Activated T-helper 2 cell treated with anti-CD3 and anti-CD28 coated beads, Interferon-gamma antibody, Interleukin-2, Interleukin-4, amounts not matched to agents 10 μg/mL and 5 μg/mL and 100 μg/mL, durations not matched to agents 14 hours and 24 hours and 36 hours (primary cell): ENCODE measurements at places on chromosomes 4 and X.
A peak's percentile ranks its signal among the peaks of the same experiment; 100 is the strongest.

- no peak for DNase-seq
Observed at GRCh38 chr4:159003420-159004253, 99.2 kb upstream of the RAPGEF2 start.

DNA sequence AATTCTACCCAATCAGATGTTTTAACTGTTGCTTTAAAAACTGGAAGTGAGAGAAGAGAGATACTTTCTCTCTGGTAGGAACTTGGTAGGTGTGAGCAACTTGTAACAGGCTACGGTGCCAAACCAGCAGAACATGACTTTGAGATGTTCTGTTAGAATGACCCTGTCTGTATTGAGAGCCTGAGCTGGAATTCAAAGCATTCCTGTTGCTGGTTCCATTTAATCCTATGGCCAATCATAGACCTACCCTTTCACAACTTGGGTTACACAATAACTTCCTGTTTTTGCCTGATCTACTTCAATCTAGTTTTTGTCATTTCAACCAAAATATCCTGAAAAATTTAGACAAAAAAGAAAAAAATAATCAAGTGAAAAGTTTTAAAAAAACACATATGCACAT lies 1.7 kb upstream of the PRRG1 start:
- DNase-seq: no peak

- DNase-seq: no peak
Observed at GRCh38 chr4:39942507-39942906, 35.2 kb downstream of the PDS5A start.

GRCh38 chr4:101244349-101244748 lies 103.0 kb downstream of the PPP3CA start:
- no peak for DNase-seq

- no peak for DNase-seq
Observed at GRCh38 chr4:80709082-80709869, 321.2 kb upstream of the BMP3 start.

GRCh38 chr4:28879178-28879577 lies 1841.0 kb upstream of the PCDH7 start:
- DNase-seq: no peak

GRCh38 chrX:10744007-10744406 lies 123.6 kb upstream of the MID1 start:
- no peak for DNase-seq

GRCh38 chrX:125306335-125306866 lies 13.3 kb upstream of the TEX13C start:
- no peak for DNase-seq

DNA sequence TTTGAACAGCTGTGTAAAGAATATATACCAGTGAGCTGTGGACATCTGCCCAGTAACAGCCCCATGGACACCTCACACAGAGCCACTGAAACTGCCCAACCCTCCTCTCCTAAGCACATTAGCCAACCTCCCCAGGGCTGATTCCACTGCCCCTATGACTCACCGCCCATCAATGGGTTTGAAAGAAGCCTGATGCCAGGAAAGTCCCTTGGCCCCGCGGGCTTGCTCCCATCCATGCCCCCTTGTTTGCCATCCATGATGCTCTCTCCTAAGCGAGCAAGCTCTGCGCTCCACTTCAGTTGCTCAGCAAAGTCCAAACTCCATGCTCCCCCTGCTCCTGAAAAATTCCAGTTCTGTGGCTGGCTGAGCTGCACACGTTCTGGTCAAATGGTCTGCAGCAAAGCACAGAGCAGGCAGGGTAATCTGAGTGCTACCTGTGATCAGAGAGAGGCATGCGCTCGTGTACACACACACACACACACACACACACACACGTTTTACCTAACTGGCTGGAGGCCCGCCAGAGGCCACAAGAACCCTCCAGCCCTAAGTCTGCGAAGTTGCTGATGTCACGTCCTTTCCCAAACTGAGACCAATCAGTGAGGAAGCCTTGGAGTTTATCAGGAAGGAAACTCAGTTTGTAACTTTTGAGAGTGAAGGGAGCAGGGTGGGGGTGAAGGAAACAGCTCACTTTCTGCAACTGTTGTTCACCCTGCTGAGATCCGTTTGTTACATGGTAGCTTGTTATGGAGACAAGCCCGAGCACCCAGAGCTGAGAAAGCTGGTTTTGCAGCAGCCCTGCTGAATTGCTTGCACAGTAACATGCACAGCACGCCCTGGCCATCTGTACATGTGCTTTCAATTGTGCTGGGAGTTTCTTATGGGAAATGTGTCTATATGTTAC lies at the start of gene ASB9:
ASB9 (minus strand) TSS at position 466 of the 904 bp plus-strand sequence; CDS start at position 257, 209 bp downstream.
- DNase-seq: no peak

DNA sequence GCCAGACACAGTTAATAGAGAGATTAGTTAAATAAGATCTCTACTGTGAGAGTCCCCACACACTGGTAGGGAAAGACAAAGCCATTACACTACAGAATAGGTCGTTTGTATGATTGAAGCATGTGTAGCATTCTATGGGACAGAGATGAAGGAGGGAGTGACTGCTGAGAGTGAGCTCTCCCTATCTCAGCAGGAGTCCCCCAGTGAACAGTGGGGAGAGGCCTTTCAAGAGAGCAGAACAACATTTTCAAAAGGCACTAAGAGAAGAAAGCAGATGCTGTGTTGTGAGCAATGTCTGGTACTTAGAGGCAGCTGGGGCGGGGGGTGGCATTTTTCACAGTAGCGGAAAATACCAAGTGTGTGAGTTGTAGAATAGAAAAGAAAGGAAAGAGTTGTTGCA lies 413.6 kb downstream of the AFF2 start:
- DNase-seq: no peak

DNA sequence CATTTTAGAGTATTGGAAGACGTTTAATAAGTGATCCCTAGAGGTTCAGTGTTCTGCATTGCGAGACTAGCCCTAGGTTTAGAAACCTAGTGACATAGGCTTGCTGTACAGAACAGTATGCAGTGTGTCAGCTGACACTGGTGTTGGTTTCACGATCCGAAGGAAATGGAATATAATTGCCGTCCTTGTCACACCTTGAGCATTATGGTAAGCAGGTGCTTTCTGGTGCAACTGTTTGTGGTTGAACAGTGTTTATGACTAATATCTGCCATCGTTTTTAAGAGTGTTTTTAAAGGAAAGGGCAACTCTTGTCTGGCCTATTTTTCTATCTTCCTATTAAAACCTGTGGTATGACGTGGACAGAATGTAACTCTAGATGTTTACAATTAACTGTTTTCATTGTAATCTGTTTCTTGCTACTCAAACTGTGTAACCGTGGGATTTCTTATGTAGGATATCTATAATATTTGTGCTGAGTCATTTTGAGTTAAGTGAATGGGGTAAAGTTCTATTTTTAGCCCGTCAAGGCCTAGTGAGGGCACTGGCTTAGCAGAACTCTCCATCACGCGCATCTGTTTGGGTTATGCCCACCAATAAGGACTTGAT lies 53.8 kb upstream of the TBC1D14 start:
- DNase-seq: no peak

GRCh38 chrX:148609515-148610327 lies 109.3 kb downstream of the AFF2 start:
- no peak for DNase-seq

GRCh38 chr4:38872620-38873019 lies 5.0 kb downstream of the FAM114A1 start:
- no peak for DNase-seq

DNA sequence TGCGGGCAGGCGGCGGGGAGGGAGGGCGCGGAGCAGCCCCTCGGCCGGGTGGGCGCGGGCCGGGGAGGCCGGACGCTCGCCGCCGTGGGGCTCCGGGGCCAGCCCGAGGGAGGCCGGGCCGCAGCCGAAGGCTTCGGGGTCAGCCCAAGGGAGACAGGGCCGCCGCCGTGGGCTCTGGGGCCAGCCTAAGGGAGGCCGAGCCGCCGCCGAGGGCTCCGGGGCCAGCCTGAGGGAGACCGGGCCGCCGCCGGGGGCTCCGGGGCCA lies 251 bp downstream of the KIAA0232 start:
- no peak for DNase-seq

DNA sequence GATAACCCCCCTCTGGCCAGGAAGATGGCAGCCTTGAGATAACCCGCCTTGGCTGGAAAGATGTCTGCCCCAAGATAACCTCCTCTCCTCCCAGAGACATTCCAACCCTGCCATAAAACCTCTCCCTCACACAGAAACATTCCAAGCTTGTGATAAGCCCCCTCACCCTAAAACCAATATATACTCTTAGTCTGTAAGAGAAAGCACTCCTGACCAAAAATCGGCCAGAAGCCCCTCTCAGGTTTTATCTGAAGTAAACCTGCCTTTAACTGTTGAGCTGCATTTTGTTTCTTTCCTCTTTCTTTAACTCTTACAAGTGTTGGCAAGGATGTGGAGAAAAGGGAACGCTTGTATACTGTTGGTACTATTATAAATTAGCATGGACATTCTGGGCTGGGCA lies 8.5 kb downstream of the ERCC6L start:
- no peak for DNase-seq

GRCh38 chr4:112231779-112232713 lies at the start of gene AP1AR:
Gene AP1AR (plus strand): TSS chr4:112231787. CDS start chr4:112232092, 305 bp downstream.
- peak; percentile 77 for DNase-seq

DNA sequence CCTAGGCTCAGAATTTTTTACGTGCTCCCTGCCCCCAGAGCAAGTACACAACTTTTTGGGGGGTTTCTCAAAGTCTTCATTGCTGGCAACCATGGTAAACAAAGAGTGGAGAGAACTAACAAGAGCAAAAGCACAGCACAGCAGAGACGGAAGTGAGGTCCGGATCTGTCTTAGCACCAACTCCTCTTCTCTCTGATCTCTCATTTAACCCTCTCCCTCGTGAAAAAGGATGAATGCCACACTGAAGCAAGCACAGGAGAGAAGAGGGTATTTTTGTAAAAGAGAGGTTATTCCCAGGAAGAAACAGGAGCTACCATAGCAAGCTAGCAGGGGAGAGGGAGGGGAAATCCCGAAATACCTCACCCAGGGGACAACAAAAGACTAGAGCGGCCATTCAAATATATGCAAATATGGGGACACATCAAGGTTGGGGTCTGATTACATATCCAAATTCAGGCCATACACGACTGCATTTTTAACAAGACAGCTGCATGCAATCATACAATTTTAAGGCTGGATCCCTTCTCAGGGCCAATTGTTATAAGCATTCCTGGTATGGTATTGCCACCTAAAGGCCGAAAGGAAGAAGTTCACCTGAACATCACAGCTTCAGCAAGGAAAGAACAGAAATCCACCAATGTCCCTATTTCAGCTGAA lies 46.6 kb downstream of the CD40LG start:
- DNase-seq: no peak

- DNase-seq: no peak
Observed at GRCh38 chr4:124854968-124855367, 142.4 kb upstream of the ANKRD50 start.
